Ammon's horn (tissue), 1 donor: ENCODE measurements at places on chromosomes 5 and 9.

DNA sequence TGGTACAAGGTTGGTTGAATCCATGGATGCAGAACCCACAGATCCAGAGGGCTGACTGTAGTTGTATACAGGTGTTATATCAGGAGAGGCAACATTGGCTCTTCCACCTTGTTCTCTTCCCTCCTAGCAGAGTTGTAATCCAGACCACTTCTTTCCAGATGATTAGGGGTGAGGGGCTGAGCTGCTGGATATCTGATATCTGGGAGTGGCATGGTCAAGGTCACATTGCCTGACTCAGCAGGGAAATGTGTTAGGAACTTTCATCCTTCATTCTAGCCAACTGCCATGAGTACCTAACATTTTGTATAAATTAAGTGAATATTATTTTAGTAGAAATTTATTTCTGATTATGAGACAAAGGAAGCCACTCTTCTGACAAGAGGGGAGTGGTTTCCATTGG, 7.3 kb downstream of the DAPK1 start:
- no peak for DNase-seq

- no peak for DNase-seq
Measured at GRCh38 chr9:76181020-76181641, 213.1 kb downstream of the RFK start.

GRCh38 chr9:127826253-127826913, 23.7 kb downstream of the FPGS start:
- no peak for DNase-seq

GRCh38 chr5:67375606-67376005, 179.0 kb upstream of the CD180 start:
- no peak for DNase-seq

- no peak for DNase-seq
Measured at GRCh38 chr5:38339446-38339845, 81.1 kb downstream of the EGFLAM start.
